ENCODE measurements at places on chromosomes 13 and 19.

- peak; percentile 89 for DNase-seq
These were observed 21.7 kb downstream of the SIPA1L3 start for GRCh38 chr19:37928527-37929286.

DNA sequence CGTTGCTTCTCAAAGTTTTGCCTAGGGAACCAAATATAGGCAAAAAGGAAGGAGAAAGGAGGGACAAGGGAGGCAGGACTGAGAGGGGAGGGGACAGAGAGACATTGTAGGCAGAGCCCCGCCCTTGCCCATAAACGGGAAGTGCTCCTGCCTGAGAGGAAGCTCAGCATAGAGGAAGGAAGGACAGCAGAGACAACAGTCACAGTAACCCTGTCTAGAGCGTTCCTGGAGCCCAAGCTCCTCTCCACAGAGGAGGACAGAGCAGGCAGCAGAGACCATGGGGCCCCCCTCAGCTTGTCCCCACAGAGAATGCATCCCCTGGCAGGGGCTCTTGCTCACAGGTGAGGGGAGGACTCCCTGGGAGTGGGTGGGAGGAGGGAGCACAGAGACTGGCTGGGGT, at the start of gene CEACAM21:
Gene CEACAM21, plus strand, starts transcription at position 169 of the 400 bp plus-strand sequence. Its CDS starts 109 bp downstream, at position 278.
- peak; percentile 60 for DNase-seq

- no peak for DNase-seq
These were observed at the start of gene SMIM17 for GRCh38 chr19:56642711-56643459. Gene SMIM17 (plus strand): TSS chr19:56643159. CDS start chr19:56645668, 2,509 bp downstream.

DNA sequence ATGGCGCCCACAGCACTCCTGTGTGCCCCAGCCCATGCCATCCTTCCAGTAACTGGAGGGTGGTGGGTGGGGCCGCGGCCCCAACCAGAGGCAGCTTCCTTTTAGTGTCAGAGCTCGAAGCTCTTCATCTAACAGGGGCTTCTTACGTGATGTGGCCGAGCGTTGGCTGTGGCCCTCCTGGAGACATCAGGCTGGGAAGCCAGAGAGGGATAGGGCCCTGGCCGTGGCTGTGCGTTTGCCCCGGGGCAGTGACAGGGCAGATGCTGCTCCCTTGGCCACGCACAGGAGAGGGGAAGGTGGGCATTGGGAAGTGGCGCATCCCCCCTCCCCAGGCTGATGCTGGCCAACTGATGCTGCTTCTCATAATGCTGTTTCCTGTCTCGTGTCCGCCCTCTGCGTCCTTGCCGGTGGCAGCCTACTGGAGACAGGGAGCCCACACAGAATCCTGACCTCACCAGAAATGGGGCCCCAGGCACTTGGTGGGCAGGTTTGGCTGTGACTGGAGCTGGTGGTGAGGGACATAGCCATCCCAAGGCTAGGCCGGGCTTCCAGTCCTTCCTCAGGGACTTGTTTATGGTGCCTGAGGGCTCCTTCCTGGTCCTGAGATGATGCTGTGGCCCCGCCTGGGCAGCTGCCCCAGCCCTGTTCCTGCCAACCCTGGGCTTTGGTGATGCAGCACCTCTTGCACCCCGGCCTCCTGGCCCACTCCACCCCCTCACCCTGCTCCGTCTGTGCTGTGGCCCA, 34.3 kb downstream of the ATP4B start:
- peak; percentile 22 for DNase-seq

- no peak for DNase-seq
These were observed 78.6 kb upstream of the TSHZ3 start for GRCh38 chr19:31427857-31428256.

- no peak for DNase-seq
These were observed 22.4 kb downstream of the TNFRSF19 start for GRCh38 chr13:23592596-23592995.

DNA sequence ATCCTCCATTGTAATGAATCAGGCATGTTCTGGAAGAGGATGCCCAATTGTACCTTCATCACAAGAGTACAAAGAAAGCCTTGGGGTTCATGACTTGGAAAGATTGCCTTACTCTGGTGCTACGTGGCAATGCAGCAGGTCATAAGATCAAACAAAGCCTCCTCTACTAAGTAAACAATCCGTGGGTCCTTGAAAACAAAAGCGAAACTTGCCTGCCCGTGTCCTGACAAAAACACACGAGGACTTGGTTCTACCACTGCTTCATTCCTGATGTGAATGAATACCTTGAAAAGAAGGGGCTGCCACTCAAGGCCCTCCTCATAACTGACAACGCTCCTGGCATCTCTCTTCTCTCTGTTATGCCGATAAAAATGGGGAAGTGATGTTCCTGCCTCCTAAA, 18.9 kb downstream of the ZNF563 start:
- no peak for DNase-seq

GRCh38 chr19:55262359-55262758, 3.5 kb upstream of the PPP6R1 start:
- DNase-seq = no peak

- DNase-seq = peak; percentile 55
These were observed 10.4 kb upstream of the RASA3 start for GRCh38 chr13:114142640-114143490.

DNA sequence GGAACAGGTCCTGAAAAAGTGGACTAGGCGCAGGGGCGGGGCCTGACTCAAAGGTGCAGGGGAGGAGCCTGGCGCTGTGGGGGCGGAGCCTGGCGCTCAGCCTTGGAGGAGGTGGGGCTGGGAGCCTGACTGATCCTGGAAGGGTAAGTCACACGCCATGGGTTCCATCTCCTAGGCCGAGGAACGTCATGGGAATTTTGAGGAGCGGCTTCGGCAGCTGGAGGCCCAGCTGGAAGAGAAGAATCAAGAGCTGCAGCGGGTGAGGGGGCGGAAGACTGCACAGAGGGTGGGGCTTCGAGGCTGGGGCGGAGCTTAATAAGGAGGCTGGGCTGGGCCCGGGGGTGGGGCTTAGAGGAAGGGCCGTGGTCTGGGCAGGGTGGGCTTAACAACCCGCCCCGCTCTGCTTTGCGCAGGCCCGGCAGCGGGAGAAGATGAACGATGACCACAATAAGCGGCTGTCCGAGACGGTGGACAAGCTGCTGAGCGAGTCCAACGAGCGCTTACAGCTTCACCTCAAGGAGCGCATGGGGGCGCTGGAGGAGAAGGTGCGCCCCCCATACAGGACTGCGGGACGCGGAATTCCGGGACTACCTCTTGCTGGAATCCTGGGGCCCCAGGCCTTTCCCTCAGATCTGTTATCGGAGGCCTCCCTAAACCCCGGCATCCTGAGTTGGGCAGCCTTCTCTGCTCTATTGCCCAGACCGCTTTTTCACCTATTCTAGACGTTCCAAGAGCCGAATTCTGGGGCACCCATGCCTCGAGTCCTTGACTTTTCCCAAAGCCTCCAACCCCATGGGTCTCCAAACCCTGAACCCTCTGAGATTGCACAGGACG, 14.5 kb downstream of the PPFIA3 start:
- peak; percentile 58 for DNase-seq

- no peak for DNase-seq
These were observed 14.0 kb downstream of the LRRC4B start for GRCh38 chr19:50554212-50554611.

- peak; percentile 81 for DNase-seq
These were observed at the start of gene ZNF780B for GRCh38 chr19:40055832-40056504. Gene ZNF780B (minus strand): TSS chr19:40056231. CDS start chr19:40050332, 5,899 bp downstream.

DNA sequence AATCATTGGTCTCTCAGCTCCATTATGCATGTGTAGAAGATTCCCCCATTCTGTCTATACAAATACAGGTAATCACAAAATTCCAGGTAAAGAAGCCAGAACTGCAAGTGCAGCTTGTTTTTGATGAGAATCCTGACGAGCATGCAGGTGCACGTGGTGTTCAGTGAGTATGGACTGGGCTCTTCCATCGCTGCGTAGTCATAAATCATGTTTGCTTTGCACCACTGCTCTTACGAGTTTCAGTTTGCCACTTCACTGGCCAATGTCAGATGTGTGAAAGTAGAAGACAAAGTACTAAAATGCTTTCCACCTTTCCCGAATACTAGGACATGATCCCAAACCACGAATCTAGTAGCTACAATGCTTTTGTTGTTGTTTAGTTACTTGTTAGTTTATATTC, 390.7 kb downstream of the LIG4 start:
- DNase-seq = no peak

DNA sequence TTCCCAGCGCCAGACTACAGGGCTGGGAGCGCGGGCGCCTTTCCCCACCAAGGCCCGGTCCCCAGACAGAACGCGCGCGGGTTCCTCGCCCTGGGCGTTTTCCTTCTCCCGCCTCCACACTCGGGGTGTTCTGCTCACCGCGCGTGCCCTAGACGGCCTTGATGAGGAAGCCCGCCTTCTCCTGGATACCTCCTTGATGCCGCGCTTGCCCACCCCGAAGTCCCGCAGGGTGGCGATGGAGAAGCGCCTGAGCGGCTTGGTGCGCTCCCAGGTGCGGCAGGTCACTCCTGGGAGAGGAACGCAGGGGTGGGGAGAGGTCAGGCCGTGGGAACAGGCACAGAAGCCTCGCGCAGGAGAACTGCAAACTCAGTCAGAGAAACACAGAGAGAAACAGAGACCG, 34.8 kb downstream of the CYP2B6 start:
- DNase-seq = no peak

DNA sequence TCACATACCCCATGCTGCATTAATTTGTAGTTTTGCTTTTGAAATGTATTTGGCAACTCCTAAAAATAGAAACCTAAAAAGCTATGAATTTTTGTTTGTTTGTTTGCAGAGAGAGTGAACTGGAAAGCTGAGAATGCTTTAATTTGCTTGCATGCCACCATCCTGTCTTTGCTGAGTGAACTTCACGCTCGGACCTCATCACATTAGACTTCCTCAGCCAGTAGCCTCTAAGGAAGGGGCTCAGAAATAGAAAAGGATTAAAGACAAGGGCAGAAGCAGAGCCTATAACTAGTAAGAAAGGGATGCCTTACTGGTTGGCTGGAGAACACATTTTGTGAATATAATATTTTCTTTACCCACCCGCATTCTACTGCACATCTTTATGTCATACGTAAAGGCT, 275.1 kb downstream of the DCLK1 start:
- no peak for DNase-seq

DNA sequence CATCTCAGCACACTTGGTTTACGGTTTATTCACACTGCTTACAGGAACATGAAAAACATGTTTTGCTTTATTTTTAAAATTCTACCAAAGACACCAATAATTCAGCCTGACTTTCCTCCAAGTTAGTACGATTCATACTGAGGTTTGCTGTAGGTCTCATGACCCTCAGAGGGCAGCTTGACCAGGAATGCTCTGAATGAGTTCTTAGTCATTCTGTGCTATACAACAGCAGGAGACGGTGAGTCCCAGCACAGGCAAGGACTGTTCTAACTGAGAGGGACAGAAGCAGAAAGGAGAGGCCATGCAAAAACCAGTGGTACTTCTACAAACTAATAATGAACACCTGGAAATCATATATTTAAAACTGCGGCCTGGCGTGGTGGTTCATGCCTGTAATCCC, 6.4 kb downstream of the GRTP1 start:
- no peak for DNase-seq

DNA sequence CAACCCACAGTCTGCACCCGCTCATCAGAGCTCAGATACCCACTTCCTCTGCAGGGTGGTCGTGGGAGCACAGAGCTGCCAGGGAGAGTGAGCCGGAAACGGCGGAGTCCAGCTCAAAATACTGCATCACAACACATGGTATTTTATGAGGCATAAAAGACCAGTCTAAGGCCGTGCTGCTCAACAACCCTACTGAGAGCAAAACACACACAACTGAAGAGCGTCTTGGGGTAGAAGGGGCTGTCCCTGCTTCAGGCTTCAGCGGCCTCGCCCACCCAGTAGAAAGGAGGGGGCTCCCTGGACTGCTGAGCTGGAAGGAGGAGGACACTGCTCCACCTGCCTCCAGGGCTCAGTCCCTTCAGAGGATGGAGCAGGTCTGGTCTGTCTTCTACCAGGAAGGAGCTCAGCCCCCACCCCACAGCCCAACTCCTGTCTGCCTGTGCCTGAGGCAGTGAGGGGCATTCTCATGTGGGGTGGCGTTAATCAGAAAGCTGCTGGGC, 36.9 kb downstream of the NAXD start:
- DNase-seq = no peak

DNA sequence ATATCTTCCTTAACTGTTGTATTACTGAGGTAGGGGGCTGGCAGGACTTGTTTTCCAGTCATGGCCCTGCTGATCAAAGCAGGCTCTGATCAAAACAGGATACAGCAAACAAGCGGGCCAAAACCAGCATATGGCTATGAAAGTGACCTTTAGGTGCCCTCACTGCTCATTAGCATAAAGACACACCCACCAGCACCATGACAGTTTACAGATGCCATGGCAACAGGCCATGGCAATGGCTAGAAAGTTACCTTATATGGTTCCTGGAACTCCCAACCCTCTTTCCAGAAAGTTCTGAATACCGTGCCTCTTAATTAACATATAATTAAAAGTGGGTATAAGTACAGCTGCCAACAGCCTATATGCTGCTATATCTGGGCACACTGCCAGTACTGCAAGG, 551.4 kb upstream of the SGCG start:
- no peak for DNase-seq
